Stimulated activated CD8-positive, alpha-beta memory T cell treated with anti-CD3 and anti-CD28 coated beads, Interleukin-12 subunit alpha, Interleukin-12 subunit beta, amount 100 ng/mL, for 4 hours (primary cell): ENCODE measurements at places on chromosomes 7 and 10.
A peak's percentile ranks its signal among the peaks of the same experiment; 100 is the strongest.

DNA sequence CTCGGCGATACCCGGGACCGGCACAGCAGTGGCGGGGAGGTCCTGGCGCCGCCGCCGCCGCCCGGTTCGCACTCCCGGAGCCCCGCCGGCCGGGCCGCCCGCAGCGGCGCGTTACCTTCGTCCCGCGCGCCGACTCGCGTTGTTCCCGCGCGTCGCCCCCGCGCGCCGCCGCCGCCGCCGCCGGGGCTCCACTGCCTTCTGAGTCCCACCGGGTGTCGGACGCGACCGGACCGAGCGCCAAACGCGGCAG lies at the start of gene EZH2:
Gene EZH2, minus strand, starts transcription at position 243 of the 250 bp plus-strand sequence. CDS start 36,993 bp downstream, outside the sequence.
- DNase-seq = no peak

DNA sequence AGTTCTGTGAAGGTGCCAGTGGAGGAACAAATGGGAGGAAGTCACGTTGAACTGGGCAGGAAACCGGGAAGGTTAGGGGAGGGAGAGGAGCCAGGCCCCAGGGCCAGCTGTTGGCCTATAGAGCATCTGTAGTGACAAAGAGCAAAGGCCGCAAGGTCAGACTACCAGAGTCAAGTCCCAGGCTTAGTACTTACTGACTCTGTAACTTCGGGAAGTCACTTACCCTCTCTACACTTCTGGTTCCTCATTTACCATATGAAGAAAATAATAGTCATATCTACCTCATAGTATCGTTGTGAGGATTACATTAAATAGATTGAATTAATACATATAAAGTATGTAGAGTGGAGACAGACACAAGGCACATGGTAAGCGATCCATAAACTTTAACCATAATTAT lies 101.8 kb upstream of the FZD1 start:
- DNase-seq = no peak

- DNase-seq = no peak
Measured at GRCh38 chr10:35607475-35608327, 2.6 kb downstream of the GJD4 start.

DNA sequence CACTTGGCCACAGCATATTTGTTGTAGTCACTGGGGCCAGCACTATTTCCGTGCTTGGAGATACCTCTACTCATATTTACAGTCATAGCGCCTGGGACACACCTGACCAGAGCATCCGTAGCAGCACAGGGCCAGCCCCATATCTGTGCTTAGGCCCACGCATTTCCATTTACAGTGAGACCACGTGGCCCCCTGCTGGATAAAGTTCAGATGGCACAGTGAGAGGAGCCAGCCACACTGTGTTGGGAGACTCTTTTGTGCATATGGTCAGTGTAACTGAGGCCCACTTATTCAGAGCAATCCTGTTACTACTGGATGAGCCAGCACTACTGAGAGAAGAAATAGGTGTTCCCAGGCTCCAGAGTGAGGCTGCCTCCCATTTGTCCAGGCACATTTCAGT lies 455.3 kb downstream of the REEP3 start:
- DNase-seq = no peak

- DNase-seq = no peak
Measured at GRCh38 chr7:155286686-155287085, 11.0 kb upstream of the INSIG1 start.

GRCh38 chr7:5827755-5828154 lies 46.3 kb upstream of the RNF216 start:
- no peak for DNase-seq

DNA sequence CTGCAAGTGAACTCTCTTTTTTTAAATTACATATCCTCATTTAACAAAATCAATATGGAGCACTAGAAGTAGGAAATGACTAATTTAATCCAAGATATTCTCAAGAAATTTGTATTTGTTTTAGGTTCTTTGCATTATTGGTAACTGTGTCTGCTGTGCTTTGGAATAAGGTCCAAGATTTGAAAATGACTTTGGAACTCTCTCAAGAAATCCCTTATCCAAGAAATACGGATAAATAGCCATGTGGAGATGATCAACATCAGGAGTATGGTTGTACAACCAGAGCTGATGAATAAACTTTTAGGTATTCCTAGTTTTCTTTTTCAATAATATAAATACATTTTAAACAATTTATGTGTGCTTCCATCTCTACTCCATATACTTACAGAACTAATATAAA lies 279.9 kb upstream of the SEMA3C start:
- no peak for DNase-seq

- DNase-seq = no peak
Measured at GRCh38 chr7:38660427-38661099, 29.4 kb upstream of the AMPH start.

GRCh38 chr7:55571511-55572377 lies 558 bp downstream of the VOPP1 start:
- peak; percentile 34 for DNase-seq

GRCh38 chr7:148625342-148625741 lies 34.8 kb downstream of the C7orf33 start:
- DNase-seq = no peak

GRCh38 chr7:27944643-27945042 lies 204.7 kb downstream of the TAX1BP1 start:
- no peak for DNase-seq

- no peak for DNase-seq
Measured at GRCh38 chr7:18177815-18178660, 150.4 kb upstream of the PRPS1L1 start.

DNA sequence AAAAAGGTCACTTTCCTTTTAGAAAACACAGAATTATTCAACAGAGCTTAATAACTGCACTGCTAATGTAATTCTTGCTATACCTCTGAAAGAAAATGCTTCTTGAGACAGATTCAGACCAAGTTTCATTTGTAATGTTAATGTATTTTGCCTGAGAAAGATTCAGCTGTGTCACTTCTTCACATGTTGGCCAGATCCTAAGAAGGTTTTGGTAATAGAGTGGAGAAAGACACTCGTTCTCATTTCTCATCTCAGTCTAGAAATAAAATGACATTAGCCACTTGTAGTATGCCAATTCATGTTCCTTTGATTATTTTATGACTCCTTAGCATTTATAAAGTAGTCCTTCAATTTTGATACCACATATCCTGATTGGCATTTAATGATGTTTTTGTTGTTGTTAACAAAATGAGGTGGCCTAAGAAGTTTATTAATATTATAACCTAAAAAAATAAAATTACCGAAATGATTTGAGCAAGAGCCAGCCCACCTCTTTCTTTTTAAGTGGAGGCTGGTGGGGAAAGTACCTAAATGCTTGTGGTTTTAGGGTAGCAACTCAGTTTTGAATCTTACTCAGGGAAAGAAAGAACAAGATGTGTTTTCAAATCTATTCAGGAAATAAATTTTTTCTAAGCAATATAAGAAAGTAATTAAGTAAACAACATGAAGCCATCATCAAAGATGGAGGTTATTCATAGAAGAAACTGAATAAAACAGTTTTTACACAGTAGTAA lies 16.4 kb upstream of the ELAPOR2 start:
- DNase-seq = no peak

- no peak for DNase-seq
Measured at GRCh38 chr10:101848408-101848807, 4.8 kb upstream of the KCNIP2 start.

GRCh38 chr7:37320848-37321468 lies 127.7 kb downstream of the ELMO1 start:
- DNase-seq = no peak

GRCh38 chr10:103926722-103927319 lies 8.8 kb upstream of the STN1 start:
- DNase-seq = no peak

DNA sequence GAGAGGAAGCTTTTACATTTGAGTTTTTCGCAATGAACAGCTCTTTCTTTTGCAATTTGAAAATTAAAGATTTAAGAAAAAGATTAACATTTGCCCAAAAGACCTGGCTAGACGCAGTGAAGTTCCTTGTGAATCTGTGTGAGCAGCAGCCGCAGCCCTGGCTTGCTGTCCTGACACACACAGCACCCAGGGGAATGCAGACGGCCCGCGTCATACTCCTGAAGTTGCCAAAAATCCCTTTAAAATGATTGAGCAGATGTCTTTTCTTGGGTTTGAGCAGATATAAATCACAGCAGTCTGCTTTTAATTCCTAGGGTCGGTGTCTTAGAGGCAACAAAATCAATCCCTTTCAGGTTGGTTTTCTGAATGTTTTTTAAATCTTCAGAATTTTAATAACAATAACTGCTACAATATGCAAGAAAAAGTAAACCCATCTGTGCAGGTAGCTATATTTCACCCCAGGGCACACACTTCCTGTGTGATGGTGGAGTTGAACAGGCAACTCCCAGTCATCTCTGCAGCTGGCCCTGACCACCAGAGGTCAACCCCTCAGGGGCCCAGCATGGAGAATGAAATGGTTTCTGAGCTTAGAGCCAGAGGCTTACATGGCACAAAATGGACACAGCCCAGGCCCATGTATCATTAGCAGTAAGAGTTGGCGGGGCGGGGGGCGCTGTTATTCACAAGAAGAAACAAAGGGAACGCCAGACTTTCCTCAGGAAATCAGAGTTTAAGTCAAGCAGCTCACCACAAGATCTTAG lies 32.2 kb upstream of the TRIL start:
- no peak for DNase-seq

- no peak for DNase-seq
Measured at GRCh38 chr7:2138146-2138765, 94.5 kb downstream of the MAD1L1 start.

DNA sequence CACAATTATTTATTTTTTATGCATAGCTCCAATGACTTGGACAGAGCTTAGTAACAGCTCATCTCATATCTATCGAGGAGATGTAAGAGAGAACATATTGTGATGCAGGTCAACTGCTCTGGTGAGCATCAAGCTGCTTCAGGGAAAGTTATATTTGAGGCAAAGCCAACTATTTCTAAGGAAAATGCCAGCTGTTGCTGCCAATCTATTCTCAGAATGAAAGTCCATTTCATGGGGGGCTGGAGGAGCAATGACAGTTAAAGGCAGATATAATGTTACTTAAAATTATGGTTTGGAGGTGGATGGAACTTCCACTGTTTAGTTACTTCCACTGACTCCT lies 424.8 kb downstream of the KIF20B start:
- DNase-seq = no peak

DNA sequence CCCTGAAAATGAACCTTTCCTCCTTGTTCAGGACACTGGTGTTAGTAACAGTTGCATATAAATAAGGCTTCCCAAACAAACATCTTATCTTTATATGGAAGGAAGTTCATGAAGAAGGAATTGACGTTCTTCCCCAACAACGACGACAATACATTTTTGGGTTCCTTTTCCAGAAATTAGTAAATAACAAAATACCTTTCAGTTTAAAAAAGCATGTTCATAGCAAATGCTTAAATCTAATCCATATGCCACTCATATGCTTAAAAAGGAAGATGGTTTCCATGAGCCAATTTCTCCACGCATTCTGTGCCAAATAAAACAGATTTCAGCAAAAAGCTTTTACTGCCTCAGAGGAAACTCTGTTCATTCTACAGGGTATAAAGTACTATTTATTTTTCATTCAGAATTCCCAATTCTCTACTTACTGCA lies 182.6 kb downstream of the COBL start:
- no peak for DNase-seq

GRCh38 chr7:130940326-130940725 lies 206.3 kb upstream of the KLF14 start:
- no peak for DNase-seq

GRCh38 chr10:15352201-15352600 lies 18.9 kb downstream of the FAM171A1 start:
- no peak for DNase-seq

GRCh38 chr7:22942191-22942590 lies 71.7 kb downstream of the HYCC1 start:
- no peak for DNase-seq

DNA sequence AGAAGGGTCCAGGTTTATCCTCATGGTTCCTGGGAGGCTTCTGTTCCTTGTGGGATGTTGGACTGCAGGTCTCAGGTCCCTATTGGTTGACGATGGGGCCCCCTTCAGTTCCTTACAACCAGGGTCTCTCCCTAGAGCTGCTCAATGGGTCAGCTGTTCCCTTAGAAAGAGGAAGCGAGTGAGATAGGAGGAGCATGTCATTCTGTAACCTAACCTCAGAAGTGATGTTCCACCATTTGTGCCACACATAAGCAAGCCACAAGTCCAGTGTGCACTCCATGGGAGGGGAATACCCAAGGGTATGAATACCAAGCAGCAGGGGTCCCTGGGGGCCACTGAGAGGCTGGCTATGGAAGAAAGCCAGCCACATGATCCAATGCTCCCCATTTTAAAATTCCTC lies 192.7 kb downstream of the GATA3 start:
- no peak for DNase-seq

GRCh38 chr7:91656541-91657482 lies 223.7 kb downstream of the MTERF1 start:
- DNase-seq = no peak
